ENCODE measurements at places on chromosomes 13 and 19.

GRCh38 chr13:46496086-46496485 lies 56.9 kb upstream of the LRCH1 start:
- no peak for DNase-seq

GRCh38 chr19:43957891-43958290 lies 6.9 kb downstream of the ZNF221 start:
- no peak for DNase-seq

DNA sequence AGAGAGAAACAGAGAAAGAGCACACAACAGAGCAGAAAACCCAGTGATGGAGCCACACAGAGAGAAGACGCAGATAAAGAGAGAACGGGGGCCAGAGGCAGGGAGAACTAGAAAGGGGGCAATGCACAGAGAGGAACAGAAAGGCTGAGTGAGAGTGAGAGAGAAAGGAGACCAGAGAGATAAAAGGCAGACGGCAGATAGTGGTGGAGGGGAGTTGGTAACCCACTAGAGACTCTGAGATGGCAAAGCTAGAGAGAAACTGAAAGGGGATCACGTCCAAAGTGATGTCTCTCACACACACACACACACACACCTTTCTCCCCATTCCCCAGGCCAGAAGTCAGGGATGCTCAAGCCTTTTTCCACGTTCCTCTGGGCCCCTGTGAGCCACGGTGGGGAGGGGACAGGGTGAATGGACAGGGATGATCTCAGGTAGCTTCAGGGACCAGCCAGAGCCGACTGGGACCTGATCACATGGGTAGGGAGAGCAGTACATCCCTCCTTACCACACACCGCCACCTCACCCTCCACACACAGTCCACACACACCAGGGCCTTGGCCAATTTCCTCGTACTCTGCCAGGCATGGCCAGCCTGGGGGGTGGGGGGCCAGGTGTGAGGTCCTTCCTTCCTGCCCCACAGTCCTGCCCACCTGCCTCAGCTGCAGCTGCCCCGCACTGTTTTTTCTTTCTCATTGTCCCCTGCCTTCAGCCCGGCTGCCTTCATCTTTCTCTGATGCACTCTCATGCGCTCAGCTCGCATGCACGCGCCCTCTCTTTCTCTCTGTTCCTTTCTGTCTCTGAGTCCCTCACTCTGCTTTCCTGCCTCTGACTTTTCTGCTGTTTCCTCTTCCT lies 22.5 kb upstream of the POU2F2 start:
- DNase-seq = no peak

DNA sequence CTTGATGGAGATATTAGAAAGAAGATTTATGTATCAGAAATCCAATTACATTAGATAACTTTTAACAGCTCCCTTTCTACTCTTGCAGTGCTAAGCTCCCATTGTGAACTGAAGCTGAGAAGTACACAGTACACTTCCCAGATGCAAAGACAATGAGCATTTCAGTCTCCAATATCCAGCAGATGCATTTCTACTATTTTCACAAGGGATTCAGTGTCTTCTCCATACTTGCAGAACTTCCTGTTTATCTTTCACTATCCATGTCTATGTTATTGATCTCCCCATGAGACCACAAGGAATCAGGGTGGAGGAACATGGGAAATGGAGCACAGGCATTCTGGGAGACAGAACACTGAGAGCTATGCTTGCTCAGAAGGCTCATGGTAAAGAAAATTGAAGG lies 207.5 kb downstream of the ENOX1 start:
- DNase-seq = no peak

- DNase-seq = no peak
These were observed 58.0 kb downstream of the TNFRSF19 start for GRCh38 chr13:23628250-23628649.

- no peak for DNase-seq
These were observed 2.8 kb upstream of the KCNN1 start for GRCh38 chr19:17963936-17964691.

DNA sequence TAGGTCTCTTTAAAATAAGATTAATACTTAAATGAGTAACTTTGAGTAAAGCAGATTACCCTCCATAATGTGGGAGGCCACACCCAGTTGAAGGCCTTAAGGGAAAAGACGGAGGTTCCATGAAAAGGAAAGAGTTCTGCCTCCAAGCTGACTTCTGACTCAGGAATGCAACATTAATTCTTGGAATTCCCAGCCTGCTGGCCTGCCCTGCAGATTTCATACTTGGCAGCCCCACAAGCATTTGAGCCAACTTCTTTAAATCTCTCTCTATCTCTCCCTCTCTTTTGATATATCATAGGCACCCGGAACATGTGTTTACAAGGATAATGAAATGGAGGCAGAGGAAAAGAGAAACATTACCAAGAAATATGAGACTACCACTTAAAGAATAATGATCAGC lies 902.3 kb upstream of the MIR17HG start:
- no peak for DNase-seq

GRCh38 chr13:107192289-107192688 lies 624.4 kb upstream of the ARGLU1 start:
- no peak for DNase-seq

GRCh38 chr19:40567040-40567749 lies 9.5 kb upstream of the SHKBP1 start:
- no peak for DNase-seq
